ENCODE measurements at places on chromosomes 7 and 10.

DNA sequence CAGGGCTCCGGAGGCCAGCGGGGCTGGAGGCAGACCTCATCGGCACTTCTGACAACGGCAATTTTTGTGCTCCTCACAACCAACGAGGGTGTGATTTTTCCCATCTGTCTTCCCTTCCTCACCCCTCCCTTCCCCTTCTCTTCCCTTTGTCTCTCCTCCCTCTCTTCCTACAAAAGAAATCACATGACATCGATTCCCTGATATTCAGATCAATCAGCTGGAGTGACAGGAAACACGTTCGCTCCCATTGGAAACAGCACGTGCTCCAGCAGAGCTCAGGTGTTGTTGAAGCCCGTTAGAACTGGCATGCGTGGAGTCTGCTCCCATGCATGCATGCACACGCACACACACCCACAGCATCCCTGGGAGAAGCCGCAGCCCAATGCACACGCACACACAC is 222.4 kb downstream of the PTPRN2 start:
- no peak for DNase-seq

DNA sequence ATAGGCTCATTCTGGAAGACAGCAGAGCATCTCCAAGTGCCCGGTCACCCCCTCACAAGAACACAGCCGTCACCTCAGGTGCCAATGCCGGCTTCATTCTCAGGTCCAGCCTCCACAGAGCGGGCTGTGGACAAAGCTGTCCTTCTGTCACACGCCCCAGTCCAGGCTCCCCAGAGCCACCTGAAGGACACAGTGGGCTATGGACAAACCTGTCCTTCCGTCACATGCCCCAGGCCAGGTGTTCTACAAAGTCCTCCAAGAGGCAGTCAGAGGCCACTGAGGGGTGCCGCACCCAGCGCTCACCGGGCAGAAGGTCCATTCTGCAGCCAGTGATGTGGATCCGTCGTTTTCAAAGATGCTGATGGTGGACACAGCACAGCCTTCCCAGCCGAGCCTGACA is 173.2 kb upstream of the PPP2R2D start:
- DNase-seq: no peak

GRCh38 chr7:37230221-37230620 is 218.4 kb downstream of the ELMO1 start:
- DNase-seq: no peak

- no peak for DNase-seq
Measured at GRCh38 chr7:137962875-137963507, 38.9 kb downstream of the CREB3L2 start.

DNA sequence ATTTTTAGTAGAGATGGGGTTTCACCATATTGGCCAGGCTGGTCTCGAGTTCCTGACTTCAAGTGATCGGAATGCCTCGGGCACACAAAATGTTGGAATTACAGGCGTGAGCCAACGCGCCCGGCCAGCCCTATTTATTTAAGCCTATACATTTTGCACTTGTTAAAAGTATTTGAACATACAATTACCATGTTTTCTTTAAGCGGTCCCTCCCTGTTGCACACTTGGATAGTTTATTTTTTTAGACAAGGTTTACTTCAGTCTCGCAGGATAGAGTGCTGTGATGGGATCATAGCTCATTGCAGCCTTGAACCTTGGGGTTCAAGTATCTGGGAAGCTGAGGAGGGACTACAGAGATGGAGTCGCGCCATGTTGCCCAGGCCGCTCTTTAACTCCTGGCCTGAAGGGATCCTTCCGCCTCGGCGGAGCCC is 35.7 kb upstream of the SRRM3 start:
- DNase-seq: no peak

- no peak for DNase-seq
Measured at GRCh38 chr7:84924353-84924752, 262.5 kb downstream of the SEMA3D start.

DNA sequence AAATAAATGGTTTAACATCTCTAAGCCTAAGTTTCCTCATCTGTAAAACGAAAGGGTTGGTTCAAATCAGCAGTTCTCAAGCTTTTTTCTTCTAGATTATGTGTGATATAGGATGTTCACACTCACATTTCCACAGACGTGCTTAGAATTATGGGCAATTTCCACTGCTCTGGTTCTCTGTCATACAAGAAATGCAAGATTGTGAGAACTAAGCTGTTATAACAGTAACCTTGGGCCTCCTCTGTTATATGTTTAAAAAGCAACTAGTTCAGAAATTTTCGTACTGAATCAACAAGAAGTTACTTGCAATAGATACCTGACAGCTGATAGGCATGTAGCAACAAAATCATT is 33.7 kb downstream of the ADD3 start:
- no peak for DNase-seq

DNA sequence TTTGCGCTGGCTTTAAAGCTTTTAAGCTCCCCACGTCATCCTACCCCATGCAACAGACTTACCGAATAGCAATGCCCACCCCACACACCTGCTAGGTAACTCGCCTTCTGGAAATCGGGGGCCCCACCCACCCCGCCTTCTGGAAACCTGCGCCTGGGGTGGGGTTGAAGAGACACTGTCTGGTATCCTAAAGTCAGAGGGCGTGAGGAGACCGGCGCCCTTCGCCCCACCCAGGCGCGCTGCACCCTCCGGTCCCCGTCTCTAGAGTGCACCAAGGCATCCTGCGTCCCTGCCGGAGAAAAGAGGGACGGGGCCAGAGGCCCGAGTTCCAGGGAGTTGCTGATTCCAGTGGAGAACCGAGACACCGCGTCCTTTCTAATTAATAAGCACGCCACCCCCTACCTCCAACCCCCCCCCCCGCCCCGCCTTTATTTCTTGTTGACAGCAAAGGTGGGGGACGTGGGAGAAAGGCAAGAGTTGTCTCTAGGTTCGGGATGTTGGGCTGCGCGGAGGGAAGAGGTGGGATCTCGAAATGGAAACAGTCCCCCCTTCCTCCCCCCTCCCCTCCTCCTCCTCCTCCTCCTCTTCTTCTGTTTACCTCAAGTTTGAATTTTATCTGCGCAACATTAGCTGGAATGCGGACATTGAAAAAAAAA is 220.9 kb upstream of the MKLN1 start:
- DNase-seq: no peak

- no peak for DNase-seq
Measured at GRCh38 chr10:25988583-25988982, 54.6 kb downstream of the MYO3A start.

- no peak for DNase-seq
Measured at GRCh38 chr10:133096616-133097269, 9.0 kb downstream of the ADGRA1 start.

DNA sequence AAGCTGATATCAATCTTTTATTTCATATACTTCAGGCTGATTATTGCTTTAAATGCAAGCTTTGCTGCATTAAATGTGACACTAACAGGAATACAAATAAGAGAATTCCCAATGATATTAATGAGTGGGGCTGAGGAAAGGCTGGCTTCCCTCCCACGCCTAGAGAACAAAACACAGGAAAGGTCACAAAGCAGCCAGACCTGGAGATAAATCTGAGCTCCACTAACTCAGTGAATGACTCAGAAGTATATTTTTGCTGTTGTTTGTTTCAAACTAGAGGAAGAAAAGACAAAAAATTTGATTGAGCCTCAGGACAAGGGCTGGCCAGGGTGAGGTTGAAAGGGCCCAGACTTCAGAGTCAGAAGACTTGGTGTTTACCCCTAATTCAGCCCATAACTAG is 88.1 kb downstream of the XPNPEP1 start:
- DNase-seq: no peak

GRCh38 chr10:43354879-43355380 is 16.5 kb upstream of the FXYD4 start:
- no peak for DNase-seq

GRCh38 chr7:150784954-150785353 is 15.2 kb downstream of the TMEM176B start:
- DNase-seq: no peak

DNA sequence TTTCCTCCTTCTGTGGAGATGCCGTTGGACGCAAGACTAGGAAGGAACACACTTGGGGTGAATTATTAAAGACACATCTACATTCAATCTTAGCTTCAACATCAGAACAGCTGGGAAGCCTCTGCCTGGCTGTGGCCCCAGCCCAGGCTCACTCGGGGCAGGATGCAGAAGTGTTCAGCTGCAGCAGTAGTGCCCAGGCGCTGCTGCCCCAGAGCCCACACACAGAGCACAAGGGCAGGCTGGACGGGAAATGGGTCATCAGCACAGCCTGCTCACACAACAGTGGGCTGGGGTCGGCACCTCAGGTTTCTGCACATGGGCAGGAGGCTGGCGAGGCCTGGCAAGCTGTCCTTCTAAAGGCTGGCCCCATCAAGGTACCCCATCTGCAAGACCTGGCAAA is 42.5 kb downstream of the NOD1 start:
- no peak for DNase-seq

GRCh38 chr10:1264001-1264400 is 207.8 kb downstream of the WDR37 start:
- DNase-seq: no peak

DNA sequence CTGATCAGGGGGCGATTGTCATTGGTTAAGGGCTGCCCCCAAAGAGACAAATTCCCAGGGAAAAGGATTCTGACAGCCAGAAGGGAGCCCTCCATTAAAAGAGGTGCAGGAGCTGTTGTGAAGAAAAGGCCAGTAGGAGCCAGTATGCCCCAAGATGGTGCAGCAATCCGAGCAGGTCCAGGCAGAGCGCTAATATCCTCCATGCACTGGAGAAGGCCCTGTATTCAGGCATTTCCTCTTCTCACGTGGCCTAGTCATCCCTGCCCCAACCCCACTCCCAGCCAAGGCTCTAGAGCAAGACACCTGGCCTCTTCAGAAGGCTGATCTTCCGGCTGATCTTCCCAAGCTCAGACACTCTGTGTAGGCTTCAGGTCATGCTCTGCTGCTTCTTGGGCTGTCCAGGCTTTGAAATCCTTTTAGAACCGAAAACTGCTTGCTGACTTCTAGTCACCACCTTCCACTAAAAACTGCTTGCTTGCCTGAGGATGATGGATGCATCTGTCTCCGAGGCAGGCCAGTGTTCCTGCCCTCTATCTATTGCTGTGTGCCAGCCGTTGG is 77.4 kb downstream of the CYP26A1 start:
- DNase-seq: no peak

DNA sequence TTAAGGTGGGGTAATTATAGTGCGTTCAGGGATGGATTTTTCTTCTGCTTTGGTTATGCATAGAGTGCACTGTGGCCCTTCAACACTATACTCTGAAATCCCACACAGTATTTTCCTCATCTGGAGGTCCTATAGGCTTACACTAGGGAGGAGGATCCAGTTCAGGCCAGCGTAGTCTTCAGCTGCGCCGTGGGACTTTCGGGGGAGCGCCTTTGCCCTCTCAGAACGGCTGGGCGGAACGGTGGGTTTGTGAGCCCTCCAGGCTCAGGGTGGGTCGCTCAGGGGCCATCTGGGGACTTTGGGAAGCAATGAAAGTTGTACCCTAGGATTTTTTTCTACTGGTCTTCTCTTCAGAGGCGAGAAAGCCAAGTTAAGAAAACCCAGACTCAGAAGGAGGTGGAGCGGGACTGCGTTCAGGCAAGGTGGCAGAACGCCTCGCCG is 652 bp upstream of the VPS26A start:
- no peak for DNase-seq

- DNase-seq: no peak
Measured at GRCh38 chr10:102643336-102644065, 778 bp upstream of the TRIM8 start.

DNA sequence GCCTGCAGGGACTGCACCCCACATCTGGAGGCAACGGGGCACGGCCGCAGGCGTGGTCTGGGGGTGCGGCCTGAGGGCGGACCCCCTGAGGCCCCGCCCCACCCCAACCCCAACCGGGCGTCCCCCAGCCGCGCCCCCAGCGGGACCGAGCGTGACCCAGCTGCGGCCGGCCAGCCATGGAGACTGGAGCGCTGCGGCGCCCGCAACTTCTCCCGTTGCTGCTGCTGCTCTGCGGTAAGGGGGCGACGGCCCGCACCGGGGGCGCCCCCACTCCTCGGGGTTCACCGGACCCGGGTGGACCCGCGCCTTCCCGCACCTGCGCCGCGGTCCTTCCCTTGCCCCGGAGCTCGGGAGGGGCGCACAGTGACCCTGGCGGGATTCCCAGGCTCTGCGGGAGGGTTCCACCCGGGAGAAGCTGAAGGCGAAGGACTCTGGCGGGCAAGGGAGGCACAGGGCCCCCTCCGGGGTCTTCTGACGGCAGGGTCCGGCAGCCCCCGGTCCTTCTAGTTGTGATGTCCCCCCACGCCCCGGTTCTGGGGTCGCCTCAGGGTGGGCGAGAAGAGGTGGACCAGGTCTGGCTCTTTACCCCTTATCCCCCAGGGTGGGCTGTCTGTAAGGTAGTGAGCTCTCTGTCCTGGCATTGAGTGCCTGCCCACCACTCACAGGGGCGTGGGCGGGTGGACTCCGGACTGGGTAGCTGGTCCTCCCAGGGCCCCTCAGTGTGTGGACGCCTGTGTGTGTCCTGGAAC is at the start of gene RAMP3:
RAMP3 (plus strand) TSS at position 139 of the 749 bp plus-strand sequence; CDS start at position 177, 38 bp downstream.
- no peak for DNase-seq

- DNase-seq: no peak
Measured at GRCh38 chr7:18583305-18583704, 87.8 kb downstream of the HDAC9 start.

DNA sequence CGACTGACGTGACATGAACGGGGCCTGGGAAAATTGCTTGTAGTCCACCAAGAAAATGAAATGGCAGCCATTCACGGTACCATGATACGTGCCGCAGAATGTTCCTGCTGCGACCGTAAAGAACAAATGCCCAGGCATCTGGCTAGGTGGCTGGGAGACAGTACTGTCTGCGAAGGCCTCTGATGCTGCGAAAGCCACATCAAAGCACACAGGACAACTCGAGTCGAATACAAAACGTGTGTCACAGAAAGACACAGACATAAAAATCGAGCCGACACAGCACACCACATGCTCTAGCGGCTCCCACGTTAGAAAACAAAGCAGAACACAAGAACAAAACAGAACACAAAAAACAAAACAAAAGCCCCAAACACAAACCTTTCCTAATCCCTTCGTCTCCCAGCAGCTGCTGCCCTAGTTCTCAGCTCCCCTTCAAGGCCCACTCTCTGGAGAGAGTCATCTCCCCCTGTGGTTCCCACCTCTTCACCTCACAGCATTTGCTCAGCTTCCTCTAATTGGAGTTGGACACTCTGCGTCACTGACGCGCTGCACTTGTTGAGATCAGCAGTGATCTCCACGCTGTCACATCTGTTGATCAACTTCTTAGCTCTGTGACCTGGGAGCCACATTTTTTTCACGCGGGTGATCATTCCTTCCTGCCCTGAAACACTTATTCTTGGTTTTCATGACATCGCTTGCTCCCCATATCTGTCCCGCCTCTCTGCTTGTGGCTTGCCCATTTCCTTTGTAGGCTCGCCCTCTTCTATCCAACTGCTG is 112.2 kb downstream of the CLEC2L start:
- DNase-seq: peak; percentile 35

DNA sequence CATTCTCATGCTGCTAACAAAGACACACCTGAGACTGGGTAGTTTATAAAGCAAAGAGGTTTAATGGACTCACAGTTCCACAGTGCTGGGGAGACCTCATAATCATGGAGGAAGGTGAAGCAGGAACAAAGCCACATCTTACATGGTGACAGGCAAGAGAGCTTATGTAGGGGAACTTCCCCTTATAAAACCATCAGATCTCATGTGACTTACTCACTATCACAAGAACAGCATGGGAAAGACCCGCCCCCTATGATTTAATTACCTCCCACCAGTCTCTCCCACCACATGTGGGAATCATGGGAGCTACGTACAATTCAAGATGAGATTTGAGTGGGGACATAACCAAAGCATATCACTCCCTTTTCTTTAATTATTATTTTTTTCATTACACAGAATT is 16.6 kb downstream of the COL28A1 start:
- no peak for DNase-seq

- DNase-seq: no peak
Measured at GRCh38 chr7:79268730-79269129, 184.7 kb downstream of the MAGI2 start.

GRCh38 chr7:44338600-44338999 is 13.2 kb upstream of the CAMK2B start:
- DNase-seq: no peak

Measured in activated CD8-positive, alpha-beta memory T cell treated with anti-CD3 and anti-CD28 coated beads for 4 hours (primary cell).